CD4-positive, alpha-beta T cell treated with Interferon alpha-2 for 1 hour (primary cell): ENCODE measurements at places on chromosomes 2 and 18.

GRCh38 chr18:46555724-46556123 lies 101.3 kb downstream of the LOXHD1 start:
- DNase-seq: no peak

DNA sequence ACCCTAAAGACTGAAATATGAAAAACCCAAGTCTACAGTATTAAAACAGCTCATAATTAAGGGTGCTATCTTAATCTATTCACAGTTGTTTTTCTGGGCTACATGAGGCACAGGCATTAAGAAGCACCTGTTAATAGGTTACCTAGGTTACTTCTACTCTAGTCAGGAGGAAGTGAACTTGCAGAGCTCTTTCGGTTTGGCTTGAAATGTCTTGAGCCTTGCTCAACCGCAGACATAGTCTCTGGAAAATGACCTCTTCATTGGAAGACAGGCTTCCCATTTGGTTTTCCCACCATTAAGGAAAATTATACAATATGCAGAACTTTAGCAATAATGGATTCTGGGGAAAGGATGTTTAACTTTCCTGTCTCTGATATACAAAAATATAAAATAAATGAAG lies 142.3 kb upstream of the KCNJ3 start:
- DNase-seq: no peak

- DNase-seq: no peak
Measured at GRCh38 chr18:26460449-26461091, 87.8 kb downstream of the KCTD1 start.

DNA sequence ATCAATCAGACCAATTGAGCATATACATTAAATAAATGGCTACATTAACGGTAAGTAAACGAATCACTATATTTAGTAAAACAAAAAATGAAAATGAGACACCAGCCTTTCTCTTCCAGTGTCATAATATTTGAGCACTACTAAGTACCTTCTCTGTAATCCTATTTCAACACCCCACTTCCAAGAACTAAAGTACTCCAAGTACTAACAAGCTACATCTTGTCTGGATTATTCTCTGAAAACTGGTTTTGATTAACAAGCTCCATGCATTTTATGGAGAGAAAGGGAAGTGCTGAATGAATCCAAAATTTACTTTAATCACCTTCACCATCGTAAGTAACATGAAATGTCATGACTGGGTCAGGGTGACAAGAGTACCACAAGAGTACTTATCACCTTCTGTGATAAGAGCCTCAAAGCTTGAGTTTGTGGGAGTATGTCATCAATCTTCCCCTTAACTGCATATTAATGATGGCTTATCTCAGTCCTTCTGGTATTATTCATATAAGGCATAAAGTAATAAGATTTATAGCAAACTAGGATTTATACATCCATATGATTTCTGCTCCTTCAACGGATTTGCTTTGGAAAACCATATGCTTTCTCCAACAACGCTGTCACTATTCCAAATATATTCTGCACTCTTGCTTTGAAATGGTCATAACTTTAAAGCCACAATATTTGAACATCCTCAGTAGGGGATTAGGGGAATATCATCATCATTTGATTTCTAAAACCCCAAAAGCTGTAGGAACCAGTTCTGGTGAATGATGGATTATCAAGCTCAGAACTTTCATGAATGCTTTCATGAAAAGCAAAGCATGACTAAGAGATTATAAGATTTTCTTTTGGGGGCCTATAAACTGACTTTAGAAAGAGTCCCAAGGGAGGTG lies 127.0 kb downstream of the ANTXR1 start:
- DNase-seq: no peak

DNA sequence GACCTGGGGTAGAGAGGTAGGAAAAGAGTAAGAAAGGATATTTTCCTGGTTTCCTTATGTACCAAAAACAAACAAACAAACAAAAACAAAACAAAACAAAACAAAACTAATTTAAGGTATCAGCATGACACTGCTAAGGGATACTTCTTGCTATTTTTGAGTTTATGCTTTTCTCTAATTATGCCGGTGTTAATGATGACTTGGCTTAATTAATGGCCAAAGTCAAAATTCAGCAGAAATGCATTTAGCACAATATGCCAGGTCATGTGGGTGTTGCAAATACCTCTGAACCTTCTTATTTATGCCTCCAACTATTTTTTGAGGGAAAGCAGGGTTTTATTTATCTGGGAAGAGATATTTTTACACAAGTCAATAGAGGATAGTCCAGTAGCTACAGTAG lies 3.2 kb upstream of the CHST9 start:
- DNase-seq: no peak

- DNase-seq: peak; percentile 35
Measured at GRCh38 chr2:46187112-46187618, 110.0 kb upstream of the EPAS1 start.

- no peak for DNase-seq
Measured at GRCh38 chr2:241618296-241618805, 18.6 kb downstream of the THAP4 start.
